ENCODE measurements at places on chromosomes 1 and 21. TPM values are rescaled to one million over a fixed set of nuclear protein-coding genes. Genes with fewer than 3 reads are reported as not detected.

C1orf174 gene
- 31.4 TPM for total RNA-seq

CFHR3 gene
- total RNA-seq = not detected

TNFAIP8L2 gene
- total RNA-seq = not detected

KCNK1 gene
- total RNA-seq = not detected

ZNF683 gene
- total RNA-seq = not detected

CD1D gene
- total RNA-seq = not detected

ACKR1 gene
- total RNA-seq = not detected

LRRC38 gene
- total RNA-seq = not detected

TSPEAR gene
- total RNA-seq = 0.07 TPM

SPRTN gene
- total RNA-seq = 15.2 TPM

SLC44A5 gene
- total RNA-seq = 8.0 TPM
